ENCODE measurements at places on chromosomes 7 and 10.

- no peak for DNase-seq
Measured at GRCh38 chr7:137886746-137887145, 40.0 kb upstream of the DGKI start.

- DNase-seq: no peak
Measured at GRCh38 chr10:122159141-122159970, 111.7 kb upstream of the BTBD16 start.

DNA sequence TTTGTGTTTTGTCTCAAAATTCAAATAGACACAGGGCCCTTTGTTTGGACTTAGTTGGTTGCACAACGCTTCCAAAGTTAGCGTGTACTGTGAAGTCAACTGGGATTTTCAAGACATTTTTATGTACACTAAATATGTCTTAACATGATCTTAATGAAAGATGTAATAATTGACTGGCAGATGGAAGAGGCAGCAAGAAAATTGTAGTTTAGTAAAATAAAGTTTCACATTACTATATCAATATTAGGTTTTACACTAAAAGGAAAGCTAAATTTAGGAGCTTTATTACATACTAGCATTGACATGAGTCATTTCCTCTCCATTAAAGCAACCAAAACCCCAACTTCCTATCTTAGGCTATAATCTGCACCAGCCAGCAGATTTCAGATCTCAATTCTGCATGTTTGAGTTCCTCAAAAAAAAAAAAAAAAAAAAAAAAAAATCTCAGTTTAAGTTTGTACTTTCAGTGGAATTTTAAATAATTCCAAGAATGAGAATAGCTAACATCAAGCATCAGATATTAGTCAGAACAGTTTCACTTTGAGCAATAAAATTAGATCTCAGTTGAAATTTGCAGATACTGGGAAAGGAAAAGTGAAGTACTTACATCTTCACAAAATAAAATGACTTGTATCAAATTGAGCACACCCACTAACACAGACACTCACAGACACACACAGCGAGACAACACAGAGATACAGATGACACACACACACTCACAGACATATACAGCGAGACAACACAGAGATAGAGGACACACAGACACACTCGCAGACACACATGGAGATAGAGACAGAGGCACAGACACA lies 346.6 kb upstream of the KLF6 start:
- peak; percentile 36 for DNase-seq

DNA sequence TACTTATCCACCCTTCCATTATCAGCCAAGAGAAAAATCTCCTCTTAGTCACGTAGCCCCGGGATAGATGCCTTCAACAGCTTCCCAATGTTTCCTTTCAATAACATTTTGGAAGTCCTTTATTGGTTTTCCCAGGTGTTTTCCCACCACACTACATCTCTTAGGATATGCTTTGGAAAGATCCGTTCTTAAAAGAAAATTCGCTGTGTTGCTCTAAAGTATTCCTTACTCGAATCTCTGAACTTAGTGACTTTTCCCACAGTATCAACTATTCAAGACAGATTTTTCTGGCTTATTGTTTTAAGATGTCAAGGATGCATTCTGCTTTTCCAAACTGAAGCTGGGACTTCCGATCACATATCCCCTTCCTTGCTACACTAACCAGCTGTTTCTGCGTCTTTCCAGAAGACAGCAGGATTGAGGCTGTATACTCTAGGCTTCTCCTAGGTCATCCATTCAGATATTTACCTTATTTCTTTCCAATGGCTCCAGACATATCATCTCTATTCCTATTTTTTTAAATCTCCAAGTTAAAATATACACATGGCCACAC lies 36.5 kb upstream of the SVIL start:
- DNase-seq: no peak

- DNase-seq: peak; percentile 11
Measured at GRCh38 chr7:134016223-134016941, 110.8 kb upstream of the LRGUK start.

DNA sequence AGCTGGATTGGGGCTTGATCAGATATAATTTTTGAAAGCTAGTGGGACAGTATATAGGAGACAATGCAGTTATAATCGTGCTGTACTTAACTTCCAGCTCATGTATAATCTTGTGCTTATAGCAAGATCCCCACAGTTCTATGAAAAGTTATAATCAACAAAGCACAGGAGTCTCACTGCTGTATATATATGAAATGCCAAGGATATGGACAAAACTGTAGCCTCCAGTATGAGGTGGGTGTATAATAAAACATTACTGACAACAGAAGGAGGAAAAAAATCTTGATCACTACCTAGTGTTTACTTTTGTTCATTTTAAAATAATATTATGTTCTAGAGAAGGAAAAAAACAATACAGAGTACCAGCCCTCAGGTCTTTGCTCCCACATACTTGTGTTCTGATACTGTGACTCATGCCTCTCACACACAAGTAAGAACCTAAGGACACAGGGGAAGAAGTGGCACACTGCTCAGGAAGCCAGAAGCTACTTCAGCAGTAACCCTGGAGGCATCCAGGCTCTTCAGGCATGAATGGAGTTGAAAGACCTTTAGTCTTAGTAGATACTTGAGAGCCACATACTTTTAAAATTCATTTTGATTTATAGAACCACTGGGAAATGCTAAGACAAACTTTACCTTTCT lies 265.7 kb upstream of the IMMP2L start:
- DNase-seq: no peak

- DNase-seq: no peak
Measured at GRCh38 chr10:35434533-35434932, 98.2 kb downstream of the CCNY start.

DNA sequence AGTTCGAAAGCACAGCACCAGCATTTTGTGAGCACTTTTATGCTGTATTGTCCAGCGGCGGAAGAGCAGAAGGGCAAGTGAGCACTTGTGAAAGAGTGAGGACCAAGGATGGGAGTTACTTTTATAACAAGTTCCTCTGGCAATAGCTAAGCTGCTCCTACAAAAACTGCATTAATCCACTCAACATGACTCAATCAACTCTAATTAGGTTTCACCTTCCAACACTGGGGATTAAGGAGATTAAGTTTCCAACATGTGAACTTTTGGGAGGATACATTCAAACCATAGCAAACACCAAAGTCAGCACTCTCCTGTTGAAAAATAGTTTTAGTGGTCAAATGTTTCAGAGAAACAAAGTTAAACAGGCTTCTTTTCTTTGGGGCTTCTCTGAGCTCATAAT lies 844.5 kb downstream of the REEP3 start:
- no peak for DNase-seq

DNA sequence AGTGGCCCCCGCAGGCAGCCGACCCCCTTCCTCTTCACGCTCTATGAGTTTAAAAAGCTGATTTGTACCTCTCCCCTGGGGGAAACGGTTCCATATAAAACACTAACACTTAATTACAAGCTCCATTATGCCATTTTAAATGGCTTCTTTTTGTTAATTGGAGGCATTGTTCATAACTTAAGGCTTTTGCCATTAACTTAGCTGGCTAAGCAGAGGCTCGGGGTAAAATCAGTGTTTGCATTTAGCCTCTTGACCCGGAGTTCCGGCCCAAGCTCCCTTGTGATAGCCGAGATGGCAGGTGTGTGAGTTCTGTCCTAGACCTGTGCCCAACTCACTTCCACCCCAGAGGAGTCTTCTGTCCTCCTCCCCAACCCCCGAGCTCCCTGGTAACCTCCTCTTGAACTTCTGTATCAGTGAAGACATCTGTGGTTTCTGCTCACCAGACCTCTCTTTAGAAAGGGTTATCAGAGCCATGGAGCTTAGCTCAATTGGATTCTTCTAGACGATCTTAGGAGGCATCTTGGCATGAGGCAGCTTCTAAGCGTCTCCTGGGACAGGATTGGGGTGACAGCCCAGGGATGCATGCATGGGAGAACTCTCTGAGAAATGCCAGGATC lies 34.2 kb upstream of the SH2B2 start:
- no peak for DNase-seq

GRCh38 chr7:22996470-22996869 lies 17.5 kb downstream of the HYCC1 start:
- no peak for DNase-seq

DNA sequence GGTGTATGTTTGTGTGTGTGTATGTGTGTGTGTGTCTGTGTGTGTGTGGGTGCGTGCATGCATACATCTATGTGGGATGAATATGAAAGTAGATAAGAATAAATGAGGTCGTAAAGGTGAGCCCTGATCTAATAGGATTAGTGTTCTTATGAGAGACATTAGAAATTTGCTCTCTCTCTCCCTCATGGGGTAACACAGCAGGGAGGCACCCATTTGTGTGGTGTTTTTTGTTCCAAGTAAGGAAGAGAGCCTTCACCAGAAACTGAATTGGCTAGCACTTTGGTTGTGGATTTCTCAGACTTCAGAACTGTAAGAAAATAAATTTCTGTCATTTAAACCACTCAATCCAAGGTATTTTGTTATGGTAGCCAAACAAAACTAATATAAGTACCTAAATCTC lies 353.7 kb upstream of the CHRM2 start:
- DNase-seq: no peak

DNA sequence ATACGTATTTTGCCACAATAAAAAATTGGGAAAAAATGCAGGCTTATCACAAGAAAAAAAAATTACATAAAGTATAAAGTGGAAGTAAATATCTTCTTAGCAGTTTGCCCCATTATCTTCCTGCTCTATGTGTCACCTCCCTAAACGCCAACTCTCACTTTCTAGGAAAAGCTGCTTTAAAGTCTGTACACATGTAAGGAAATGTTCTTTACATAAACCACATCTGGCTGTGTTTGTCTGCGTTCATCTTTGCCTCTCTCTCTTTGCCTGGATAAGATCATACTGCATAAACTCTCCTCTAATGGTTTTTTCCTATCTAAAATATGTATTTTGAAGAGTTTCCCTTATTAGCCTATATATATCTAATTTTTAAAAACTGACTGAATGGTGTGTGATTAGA lies 23.0 kb upstream of the UMAD1 start:
- DNase-seq: no peak

DNA sequence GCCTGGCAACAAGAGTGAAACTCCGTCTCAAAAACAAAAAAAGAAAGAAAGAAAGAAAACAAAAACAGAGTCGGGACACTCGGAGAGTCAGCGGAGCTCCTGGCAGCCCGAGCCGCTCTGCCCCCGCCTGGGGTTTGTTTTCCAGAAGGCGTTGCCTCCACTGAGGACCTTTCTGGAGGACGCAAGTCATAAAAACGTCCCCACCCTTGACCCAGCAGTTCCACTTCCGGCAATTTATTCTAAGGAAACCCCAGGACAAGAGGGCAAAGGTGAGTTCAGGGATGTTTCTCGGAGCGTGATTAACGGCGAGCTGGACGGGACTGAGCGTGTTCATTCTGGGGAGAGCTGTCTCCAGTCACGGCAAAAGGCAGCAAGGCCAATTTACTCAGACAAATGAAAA lies 27.0 kb upstream of the SUN1 start:
- DNase-seq: no peak

- no peak for DNase-seq
Measured at GRCh38 chr10:10489805-10490571, 527.7 kb upstream of the CELF2 start.

- no peak for DNase-seq
Measured at GRCh38 chr7:157116762-157117161, 22.0 kb upstream of the UBE3C start.

- no peak for DNase-seq
Measured at GRCh38 chr10:42743697-42744096, 38.9 kb upstream of the BMS1 start.

GRCh38 chr7:50994753-50995319 lies 212.1 kb upstream of the GRB10 start:
- no peak for DNase-seq

- DNase-seq: no peak
Measured at GRCh38 chr7:22884911-22885788, 62.5 kb upstream of the TOMM7 start.

DNA sequence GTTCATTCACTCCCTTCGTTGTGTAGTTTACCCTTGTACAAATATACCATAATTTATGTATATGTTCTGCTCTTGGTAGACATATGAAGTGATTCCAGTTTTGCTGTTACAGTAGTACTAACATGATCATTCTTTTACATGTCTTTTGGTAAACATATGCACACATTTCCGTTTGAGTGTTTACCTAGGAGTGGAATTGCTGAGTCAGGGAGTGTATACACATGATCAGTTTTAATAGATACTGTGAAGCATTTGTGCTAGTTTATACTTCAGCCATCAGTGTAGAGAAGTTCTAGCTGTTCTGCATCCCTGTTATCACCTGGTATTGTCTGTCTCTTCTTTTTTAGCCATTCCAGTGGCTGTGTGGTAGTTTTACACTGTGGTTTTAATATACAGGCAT lies 34.5 kb upstream of the CYP26C1 start:
- no peak for DNase-seq

DNA sequence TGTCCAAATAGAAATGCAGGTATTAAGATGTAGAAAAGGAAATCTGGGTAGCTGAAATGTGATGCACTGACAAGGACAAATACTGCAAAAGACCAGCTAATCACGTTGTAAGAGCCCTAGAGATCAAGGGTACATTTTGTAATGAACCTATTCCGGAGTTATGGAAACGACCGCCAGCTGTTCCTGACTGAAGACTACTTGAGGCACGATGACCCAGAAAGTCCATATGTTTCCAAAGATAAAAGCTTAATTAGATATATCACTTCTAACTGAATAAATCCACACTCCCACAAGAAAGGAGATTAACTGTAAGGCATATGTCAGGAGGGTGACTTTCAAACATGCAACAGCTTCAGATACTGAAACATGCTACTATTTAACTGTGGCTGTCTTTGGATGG lies 253.5 kb downstream of the NSUN6 start:
- DNase-seq: no peak

- DNase-seq: no peak
Measured at GRCh38 chr10:125262409-125262808, 102.0 kb upstream of the CTBP2 start.

- no peak for DNase-seq
Measured at GRCh38 chr10:42776681-42777080, 5.9 kb upstream of the BMS1 start.

DNA sequence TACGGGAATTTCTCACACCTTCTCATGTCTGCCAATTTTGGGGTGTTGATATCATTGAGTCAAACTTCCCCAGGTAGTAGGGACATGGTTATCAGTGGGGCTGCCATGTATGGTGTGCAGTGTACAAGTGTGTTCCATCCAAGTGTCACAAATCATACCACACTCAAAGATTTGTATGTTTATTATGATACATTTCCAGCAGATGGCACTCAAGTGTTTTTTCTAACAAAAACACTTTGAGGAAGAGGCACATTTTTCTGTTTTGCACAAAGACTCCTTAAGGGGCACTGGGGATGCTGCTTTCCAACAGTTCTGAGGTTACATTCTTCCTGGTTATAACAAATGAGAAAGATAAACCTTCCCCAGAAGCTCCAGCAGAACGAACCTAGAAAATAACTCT lies 414.5 kb downstream of the REEP3 start:
- no peak for DNase-seq
